ENCODE measurements at places on chromosomes 2 and 18.

DNA sequence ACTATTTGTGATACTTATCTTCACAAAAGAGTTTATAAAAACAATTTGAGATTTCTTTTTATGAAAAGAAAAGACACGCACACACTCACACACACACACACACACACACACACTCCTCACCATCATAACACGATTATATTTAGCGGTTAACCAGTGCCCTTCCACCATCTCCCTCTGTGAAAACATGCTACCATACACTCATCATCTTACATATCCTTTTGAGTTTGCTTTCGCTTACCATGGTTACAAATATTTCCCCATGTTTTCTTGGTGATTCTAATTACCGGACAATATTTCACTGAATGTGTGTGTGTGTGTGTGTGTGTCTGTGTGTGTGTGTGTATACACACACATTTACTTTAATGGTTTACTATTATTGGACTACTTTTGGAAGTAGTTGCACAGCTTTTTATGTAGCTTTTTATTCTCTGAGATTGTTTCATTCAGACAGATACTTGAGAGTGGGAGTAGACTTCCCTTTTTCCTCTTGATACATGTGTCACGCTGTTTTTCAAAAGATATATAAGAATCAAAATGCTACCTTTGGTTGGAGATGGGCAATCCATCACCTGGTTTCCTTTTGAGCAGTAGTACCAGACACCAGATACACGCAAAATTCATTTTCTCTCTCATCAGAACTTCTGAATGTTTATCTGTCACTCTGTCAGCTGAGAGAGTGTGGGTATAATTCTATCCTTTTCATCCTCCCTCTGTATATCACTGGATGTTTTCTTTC lies 138.1 kb downstream of the SETBP1 start:
- DNase-seq, result no peak

GRCh38 chr2:159518321-159519005 lies 97.9 kb downstream of the BAZ2B start:
- DNase-seq, result no peak

DNA sequence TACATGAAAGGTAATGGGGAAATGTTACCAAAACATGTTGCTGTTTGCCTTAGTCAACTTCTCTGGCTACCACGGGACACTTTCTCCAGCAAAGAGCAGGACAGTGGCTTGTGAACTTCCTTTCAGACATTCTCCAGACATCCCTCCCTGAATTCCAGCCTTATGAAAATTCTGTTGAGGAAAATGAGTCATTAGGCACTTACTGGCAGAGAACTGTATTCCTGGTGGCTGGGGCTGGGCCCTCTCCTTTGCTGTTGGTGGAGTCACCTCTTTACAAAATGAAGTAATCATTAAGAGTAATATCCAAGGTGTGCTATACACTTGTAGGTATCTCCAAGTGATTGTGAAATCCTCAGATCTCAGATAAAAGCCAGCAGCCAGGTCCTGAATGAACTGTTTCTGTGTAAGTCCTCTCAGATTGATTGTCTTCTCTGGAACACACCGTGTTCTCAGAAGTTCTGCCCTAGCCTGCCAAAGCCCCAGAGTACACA lies 1.3 kb upstream of the FAP start:
- no peak for DNase-seq

- DNase-seq, result no peak
Measured at GRCh38 chr2:205352593-205352992, 329.7 kb upstream of the NRP2 start.

GRCh38 chr2:7057865-7058400 lies 140.7 kb downstream of the RNF144A start:
- DNase-seq, result no peak

DNA sequence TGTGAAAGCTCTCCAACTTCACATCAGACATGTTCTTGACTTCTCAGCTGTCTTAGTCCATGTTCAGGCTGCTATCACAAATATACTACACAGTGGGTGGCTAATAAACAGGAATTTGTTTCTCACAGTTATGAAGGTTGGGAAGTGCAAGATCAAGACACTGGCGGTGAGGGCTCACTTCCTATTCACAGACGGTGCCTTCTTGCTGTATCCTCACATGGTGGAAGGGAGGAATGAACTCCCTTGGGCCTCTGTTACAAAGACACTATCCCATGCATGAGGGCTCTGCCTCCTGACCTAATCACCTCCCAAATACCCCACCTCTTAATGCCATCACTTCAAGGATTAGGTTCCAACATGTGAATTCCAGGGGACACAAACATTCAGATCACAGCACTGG lies 9.7 kb downstream of the UXS1 start:
- no peak for DNase-seq

GRCh38 chr2:234193977-234194563 lies 143.6 kb downstream of the SPP2 start:
- DNase-seq, result no peak

DNA sequence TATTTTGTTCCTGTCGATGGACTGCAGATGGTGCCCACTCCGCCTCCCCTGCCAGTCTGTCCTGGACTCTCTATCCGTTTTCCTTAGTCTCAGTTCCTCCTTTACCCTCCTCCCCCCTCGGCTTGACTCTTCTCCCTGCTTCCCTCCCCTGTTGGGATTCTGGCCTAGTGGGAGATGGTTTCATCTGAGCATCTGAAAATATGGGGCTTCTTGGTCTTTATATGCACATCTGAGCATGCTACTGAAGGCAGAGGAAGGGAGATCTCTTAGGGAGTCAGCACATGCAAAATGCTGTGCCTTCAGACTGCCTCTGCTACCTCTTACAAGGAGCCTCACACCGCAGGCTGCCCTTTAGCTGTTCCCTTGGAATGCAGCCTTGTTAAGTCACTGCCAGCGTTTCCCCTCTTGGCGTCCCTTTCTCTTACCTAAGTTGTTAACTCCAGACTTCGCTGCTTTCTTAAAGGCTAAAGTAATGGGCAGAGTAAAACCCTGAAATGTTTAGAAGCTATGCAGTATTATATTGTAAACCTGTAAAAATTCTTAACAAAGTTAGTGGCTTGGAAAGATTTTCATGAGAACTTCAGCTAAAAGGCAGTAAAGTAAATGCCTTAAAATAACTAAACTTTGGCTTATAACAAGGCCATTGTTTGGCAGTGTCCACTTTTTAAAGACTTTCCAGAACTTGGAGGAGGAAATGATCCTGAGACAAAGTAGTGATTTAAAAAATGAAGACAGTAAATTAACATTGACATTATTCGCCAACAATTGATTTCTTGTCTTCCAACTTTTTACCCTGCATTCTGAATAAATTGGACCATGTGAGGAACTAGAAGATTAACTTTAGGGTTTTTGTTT lies 49.8 kb downstream of the LDLRAD4 start:
- DNase-seq, result no peak

GRCh38 chr2:170361090-170361936 lies 183.4 kb downstream of the MYO3B start:
- peak; percentile 22 for DNase-seq

DNA sequence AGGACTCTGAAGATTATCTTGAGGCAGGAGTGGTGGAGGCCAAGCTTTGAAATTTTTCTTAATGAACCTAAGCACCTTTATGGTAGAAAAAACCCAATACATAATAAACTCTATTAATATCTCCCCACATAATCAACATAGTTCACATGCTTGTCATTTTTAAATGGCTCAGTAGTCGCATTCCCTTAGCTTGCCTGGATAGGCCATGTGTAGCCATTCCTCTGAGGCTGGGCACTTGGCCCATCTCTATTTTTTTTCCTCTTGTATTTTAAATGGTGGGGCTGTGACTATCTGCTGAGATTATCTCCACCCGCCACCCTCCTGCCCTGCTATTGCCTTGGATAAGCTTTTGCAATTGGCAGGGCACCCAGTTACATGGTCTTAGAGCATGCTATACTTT lies 143.1 kb downstream of the FHOD3 start:
- DNase-seq, result no peak

DNA sequence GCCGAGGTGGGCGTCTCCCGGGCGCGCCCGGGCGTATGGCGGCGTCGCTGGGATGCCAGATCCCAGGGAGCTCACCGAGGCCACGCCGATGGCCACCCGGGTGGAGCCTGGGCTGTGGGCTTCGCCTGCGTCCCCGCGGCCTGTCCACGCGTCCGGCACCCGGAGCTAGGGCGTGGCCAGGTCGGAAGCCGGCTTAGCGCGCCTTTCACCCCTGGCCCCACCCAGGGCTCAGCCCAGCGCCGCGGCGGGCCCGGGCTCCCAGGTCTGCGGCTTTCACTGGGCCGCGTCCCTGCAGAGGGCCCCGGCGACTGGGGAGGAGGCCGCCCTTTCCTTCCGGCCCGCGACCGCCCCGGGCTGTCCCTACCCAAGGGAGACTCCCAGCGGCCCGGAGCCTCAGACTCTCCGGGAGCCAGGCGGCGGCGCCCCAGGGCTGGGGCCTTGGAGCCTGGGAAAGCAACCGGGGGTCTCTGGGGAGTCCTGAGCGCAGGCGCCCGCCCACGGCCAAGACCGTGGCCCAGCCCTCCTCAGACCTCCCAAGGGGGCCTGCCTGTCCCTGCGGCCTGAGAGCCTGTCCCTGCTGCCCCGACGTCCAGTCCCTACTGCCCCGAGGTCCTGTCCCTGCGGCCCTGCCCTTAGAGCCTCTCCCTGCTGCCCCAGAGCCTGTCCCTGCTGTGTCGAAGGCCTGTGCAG lies 36.3 kb upstream of the ITM2C start:
- DNase-seq, result no peak

- no peak for DNase-seq
Measured at GRCh38 chr2:37555457-37555856, 116.0 kb downstream of the CDC42EP3 start.

- no peak for DNase-seq
Measured at GRCh38 chr2:234694244-234695013, 197.5 kb upstream of the ARL4C start.

GRCh38 chr2:3516831-3517230 lies 2.5 kb downstream of the ADI1 start:
- no peak for DNase-seq

- DNase-seq, result peak; percentile 59
Measured at GRCh38 chr18:2526329-2526728, 45.0 kb downstream of the METTL4 start.

DNA sequence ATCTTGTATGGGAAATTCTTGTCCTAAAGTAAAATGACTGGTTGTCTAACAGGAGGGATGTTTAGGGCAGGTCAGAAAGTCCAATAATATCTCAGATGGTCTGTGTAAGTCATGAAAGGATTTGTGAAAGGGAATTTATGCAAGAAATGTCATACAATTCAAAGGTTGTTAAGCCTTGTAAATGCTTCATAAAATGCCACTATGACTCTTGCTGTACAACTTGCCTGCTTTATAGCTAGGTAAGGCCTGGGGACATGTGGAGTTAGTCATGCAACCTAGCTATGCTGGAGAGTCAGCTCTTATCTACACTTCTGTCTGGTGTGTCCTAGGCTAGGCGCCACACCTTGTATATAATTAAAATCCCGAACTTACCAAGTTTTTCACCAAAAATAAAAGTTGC lies 36.9 kb upstream of the VWA3B start:
- no peak for DNase-seq

GRCh38 chr2:69817729-69818501 lies 11.5 kb upstream of the GMCL1 start:
- no peak for DNase-seq

- no peak for DNase-seq
Measured at GRCh38 chr18:58887613-58887963, 22.9 kb downstream of the ZNF532 start.

GRCh38 chr2:191105082-191105481 lies 45.7 kb downstream of the STAT4 start:
- no peak for DNase-seq

- no peak for DNase-seq
Measured at GRCh38 chr2:170929686-170930050, 615 bp downstream of the GORASP2 start.

Data from DMS 273 treated with DMSO at 0.1 percent for 48 hours (cell line).